ENCODE measurements at places on chromosomes 12 and 14.
A peak's percentile ranks its signal among the peaks of the same experiment; 100 is the strongest.

- DNase-seq, result no peak
Measured at GRCh38 chr14:40936861-40937260, 669.8 kb upstream of the LRFN5 start.

GRCh38 chr12:27552886-27553560 is 29.0 kb downstream of the PPFIBP1 start:
- DNase-seq, result no peak

DNA sequence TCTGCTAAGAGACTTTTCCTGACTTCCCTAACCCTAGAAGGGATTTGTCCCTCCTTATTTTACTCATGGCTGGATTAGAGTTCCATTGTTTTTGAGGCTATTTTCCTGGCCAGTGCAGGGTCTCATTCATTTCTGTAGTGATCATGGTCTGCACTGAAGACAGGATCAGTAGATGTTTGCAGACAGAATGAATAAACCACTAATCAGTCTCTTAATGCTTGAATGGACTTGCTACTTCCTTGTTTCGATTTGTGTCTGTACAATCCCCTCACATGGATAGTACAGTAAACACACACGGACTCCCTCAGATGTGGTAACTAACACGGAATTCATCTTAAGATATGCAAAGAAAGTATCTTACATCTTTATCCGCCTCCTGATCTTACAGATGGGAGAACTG is 102.6 kb upstream of the PRB2 start:
- no peak for DNase-seq

GRCh38 chr12:48183876-48184548 is 568 bp downstream of the CCDC184 start:
- DNase-seq, result no peak

- DNase-seq, result no peak
Measured at GRCh38 chr14:104933746-104934733, 9.4 kb downstream of the PLD4 start.

- no peak for DNase-seq
Measured at GRCh38 chr14:64639340-64639821, 64.8 kb upstream of the PLEKHG3 start.

- no peak for DNase-seq
Measured at GRCh38 chr14:69037790-69038454, 58.8 kb upstream of the ACTN1 start.

GRCh38 chr14:44567997-44568396 is 60.9 kb upstream of the FSCB start:
- no peak for DNase-seq

- no peak for DNase-seq
Measured at GRCh38 chr14:24816011-24816928, 182.3 kb upstream of the GZMB start.

DNA sequence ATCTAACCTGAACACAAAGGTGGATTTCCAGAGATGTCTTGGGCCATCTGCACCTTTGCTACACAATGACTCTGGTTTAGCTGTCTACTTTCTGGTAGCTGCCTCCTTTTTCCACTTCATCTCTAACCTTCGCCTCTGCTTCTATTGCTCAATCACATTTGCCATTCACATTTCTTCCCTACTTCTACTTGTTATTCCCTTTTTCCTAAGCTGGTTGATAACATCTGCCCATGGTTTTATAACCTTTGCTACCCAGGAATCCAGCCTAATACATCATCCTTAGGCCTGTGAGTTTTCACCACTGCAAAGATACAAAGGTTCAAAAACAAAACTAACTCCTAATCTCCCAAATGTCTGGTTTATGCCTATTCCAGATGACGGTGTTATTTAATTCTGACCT is 13.2 kb downstream of the SPPL3 start:
- DNase-seq, result no peak

DNA sequence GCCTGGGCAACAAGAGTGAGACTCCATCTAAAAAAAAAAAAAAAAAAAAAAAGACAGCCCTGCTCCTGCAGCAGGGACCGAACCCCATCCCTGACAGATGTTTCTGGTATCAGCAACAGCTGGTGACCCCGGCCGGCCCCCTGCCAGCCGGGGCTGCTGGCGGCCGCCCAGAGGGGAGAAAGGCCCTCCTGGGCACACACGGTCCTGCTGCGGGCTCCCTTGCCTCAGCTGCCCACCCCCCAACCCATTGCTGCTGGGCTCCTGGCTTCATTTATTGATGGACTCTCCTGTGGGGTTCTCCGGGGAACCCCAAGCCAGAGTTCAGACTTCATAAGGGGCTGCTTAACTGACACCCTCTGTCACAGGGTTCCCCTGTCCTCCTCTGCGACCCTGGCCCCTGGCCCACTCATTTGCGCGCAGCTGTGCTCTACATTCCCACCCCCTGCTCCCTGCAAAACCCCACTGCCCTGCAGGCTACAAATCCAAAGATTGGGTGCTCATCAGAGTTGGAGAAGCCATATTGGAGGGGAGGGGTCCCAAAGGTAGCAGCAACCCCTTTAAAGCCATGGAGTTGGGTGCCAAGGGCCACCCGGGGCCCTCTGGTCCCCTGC is 103.6 kb upstream of the RTL1 start:
- DNase-seq, result no peak

DNA sequence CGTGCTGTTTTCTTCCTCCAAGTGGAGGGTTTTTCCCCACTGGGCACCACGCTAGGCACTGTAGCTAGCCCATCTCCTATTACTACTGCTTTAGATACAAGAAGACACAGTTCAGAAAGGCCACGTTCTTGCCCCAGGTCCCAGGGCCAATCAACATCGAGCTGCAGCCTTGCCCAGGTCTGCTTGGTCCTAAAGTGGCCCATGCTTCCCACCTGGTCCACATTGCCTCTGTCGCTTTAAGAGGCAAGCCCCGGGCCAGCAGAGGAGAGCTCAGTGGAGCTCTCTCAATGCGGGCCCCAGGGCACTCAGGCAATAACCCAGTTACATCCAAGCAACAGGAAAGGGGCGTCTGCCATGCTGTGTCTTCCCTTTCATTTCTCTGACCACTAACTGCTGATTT is 148.1 kb downstream of the CALM1 start:
- DNase-seq, result no peak

DNA sequence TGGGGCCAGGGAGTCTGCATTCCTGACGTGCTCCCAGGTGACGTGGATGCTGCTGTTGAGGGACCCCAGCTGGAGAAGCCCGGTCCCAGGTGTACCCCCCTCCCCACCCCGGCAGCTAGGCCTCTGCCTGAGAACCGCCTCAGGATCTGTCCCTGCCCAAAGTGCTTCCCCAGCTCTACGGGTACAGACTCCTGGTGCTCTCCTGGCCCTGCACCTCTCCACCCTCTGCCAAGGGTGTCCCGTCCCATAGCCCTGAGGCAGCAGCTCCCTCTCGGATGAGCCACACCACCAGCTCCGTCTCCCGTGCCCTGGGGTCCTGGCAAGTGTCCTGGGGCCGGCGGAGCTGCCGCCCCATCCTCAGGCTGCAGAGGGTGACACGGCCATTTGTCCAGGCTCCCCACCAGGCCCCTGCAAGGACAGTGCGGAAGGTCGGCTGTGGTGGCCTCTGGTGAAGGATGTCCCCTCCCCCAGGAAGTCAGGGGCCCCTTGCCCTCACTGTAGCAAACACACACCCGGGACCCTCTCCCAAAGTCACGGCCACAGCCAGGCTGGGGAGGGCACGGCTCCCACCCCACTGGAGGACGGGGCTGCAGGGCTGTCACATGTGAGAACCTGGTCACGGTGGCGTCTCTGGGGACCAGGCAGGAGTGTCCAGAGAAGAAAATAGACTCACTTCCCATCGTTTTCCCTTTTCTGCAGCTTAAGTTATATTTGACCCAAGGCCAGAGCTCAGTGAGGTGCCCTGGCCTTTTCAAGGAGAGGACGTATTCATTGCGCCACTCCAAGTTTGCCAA is 74.4 kb upstream of the FBRSL1 start:
- no peak for DNase-seq

GRCh38 chr14:78709795-78710557 is 539.8 kb downstream of the NRXN3 start:
- no peak for DNase-seq

DNA sequence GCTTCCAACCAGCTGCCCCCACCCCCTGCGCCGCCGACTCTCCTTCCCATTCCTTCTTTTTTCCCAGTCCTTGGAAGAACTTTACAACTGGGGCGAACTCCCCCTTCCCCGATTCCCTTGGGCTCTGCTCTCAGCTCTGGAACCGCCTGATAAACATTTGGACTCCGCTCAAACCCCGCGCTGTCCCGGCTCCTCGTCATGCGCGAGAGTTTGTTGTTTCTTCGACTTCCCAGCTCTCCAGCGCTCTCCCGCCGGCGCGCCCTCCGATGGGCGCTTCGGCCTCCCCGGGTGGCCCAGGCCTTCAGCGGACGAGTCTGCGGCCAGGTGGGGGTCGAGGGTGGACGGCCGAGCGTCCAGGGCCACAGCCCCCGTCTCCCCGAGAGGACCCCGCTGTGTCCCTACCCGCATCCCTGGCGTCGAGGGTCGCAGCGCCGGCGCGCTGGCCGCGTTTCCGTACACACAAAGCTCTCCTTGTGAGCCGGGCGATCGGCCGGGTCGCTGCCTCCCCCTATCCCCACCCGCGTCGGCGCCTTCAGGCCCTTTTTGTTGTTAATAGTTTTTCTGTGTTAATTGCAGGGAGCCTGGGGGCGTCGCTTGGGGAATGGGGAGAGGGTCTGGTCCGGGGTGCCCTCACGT is 847 bp downstream of the MMP14 start:
- no peak for DNase-seq

DNA sequence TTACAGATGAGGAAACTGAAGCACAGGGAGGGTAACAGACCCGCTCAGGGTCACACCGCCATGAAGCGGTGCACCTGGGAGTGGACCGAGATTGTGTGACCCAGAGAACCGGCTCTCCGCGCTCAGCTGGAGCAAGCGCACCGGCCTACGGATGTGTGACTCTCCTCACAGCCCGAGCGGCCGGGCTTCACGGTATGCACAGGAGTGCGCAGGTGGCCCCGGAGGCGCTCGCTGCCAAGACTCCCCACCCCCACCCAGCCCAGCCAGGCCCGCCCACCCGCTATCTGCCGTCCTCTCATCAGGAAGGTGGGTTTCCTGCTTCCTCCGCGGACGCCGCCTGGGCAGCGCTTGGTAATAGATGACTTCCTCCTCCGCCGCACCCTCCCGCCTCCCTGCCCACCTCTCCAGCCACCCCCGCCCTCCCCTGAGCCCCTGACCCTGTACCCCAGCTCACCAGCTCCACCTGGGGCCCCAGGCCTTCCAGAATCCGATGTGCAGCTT is 110.7 kb downstream of the NCOR2 start:
- no peak for DNase-seq

GRCh38 chr14:92471919-92472318 is 41.7 kb upstream of the RIN3 start:
- no peak for DNase-seq

- no peak for DNase-seq
Measured at GRCh38 chr12:68237078-68237477, 11.5 kb upstream of the IL26 start.

DNA sequence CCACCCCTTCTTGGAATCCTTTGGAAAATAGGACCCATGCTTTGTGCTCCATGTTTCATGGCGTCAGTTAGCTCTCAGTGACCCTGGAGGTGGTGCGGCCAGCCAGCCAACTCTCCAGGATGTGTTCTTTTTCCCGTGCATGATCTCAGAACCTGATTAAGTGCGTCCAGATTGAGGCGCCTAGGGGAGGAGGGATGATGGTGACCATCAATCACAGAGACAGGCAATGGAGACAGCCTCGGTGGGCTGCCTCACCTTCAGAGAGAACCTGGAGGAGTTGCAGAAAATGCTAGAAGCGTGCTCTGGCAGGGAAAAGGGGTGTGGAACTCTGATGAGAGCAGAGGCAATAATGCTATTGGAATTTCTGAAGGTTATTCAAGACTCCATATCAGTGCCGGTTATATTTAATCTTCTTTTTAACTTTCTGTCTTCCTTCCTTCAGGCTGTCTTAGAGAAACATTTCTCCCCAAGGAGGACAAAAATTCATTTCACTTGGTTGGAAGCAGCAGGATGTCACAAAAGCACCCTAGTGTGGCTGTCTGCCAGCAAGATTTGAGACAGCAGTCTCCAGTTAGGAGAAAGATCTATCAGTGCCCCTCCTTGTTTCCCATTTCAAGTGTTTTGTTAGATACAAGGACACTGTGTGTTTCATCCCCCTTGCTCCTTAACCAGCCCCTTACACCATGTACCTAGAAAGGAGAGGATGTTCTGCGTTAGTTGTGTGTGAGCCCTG is 53.3 kb upstream of the IGF1 start:
- no peak for DNase-seq

DNA sequence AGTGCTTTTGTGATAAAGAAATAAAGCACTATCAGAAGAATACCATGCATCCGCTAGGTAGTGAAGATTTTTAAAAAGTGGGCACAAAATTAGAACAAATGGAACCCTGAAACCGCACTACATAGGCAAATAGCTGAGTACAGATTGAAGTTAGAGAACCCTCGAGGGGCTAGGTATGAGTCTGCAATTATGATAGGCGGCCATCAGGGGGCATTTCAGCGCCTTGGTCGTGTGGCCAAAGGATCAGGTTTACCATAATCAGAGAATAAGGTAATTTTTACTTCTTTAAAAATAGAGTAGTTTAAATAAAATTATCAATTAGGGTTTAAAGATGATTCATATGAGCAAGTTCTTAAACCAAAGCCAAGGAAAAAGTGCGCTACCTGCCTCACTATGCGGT is 129.8 kb downstream of the TMX1 start:
- DNase-seq, result peak; percentile 10

DNA sequence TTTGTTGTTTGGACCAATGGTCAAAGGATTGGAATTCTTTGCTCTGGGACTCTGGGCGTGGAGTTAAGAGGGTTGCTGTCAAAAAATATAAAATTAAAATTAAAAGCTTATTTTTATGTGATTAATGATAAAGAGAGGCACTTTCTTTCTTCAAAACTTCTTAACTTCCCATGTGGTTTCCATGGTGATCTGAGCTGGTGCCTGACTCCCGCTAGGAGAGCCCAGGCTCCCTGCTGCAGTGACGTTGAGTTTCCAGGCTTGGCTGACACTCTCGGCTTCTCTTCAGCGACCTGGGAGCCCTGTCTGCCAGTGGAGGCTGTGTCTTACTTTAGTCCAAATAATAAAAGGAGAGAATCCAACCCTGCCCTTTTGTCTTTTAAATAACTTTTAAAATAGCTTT is 84.4 kb downstream of the GALC start:
- DNase-seq, result no peak

All from stimulated activated CD4-positive, alpha-beta T cell treated with anti-CD3 and anti-CD28 coated beads, Interleukin-2, amount 100 ng/mL, for 48 hours (primary cell).